ENCODE measurements at places on chromosomes 6 and 20. TPM values are rescaled to one million over a fixed set of nuclear protein-coding genes. Genes with fewer than 3 reads are reported as not detected.

DNA sequence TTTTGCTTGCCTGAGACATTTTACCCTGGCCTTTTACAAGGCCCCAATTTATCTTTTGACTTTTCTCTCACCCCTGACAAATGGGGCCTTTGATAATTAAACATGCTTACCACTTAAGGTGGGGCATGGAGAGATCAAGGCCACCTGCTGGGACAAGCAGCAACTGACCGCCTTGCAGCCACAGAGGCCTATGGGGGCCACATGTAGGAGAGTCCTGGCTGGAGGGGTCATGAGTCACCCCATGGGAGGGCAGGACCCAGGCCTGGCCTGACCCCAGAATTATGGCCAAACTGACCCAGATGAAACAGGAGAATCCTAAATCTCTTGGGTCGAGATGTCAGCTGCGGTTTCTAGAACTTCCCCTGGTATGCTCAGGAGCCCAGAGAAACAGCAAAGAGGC lies 8.5 kb upstream of the OCSTAMP start:
- DNase-seq: no peak
- H3K27ac ChIP-seq: no peak overlapping the region
- H3K27me3 ChIP-seq: peaks cover 6% of the 10 kb centered on the region
- peaks cover 20% of the 10 kb centered on the region for H3K4me1 ChIP-seq

GRCh38 chr6:37354526-37355384 lies 972 bp downstream of the RNF8 start:
- DNase-seq: no peak
- no peaks in the 10 kb centered on the region for H3K36me3 ChIP-seq

MTFR2 gene
- total RNA-seq: 6.0 TPM

BTN1A1 gene
- not detected for total RNA-seq
